Cerebellar nuclear complex (tissue), 1 donor: ENCODE measurements at places on chromosomes 12 and 14.

DNA sequence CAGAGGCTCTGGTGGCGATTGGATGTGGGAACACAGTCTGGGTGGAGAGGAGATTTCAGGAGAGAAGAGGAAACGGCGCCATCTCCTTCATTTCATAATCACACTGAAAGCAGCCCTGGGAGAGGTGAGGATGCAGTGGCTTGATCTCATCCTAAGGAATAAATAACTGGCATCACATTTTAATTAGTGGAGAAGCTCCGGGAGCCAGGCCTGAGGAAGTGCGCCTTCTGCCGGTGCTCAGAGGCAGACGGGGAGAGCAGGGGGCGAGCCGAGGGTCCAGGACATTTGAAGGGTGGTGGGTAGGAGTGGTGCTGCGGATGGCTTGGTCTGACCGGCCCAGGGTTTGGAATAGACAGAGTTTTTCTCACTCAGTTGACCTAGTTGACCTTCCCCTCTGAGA, 265.0 kb downstream of the CACNA1C start:
- DNase-seq, result no peak

DNA sequence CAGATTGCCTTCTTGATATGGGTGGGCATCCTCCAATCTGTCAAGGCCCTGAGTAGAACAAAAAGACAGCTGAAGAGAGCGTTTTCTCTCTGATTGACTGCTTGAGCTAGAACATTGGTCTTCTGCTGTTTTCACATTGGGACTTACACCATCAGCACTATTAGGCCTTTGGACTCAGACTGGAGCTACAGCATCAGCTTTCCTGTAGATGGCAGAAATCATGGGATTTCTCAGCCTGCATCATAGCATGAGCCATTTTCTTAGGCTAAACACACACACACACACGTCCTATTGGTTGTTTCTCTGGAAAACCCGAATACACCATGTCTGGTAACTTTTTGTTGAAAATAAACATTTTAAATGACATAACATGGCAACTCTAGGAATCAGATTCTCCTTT, 15.8 kb upstream of the PPM1A start:
- DNase-seq, result no peak

DNA sequence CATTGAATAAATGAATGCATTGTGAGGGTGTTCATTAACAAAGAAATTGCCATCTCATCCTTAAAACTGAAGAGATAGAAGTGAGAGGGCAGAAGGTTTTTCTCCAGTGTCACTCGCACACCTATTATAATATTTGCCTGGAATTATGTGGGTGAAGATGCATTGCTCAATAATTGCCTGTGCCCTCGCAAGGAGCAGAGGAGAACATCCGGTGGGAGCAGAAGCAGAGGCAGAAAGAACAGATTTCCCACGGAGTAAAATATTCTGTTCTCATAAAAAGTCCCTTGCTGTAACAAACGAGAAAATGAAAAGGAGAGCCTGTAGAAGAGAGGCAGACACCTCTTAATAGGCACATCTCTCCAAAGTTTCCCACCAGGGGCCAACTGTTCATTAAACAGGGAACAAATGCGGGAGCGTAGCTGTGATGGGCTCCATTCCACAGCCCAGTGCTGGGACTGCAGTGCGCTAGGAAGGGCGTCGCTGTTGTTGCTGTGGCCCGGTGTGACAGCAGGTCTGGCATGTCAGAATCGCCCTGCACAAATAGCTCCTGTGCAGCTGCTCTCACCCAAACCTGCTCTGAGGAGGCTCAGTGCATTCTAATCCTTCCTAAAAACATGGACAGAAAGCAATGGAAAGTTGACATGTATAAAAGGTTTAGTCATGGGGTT, 359.8 kb downstream of the APAF1 start:
- peak; percentile 30 for DNase-seq

GRCh38 chr14:90444077-90444696, 47.4 kb downstream of the CALM1 start:
- no peak for DNase-seq

DNA sequence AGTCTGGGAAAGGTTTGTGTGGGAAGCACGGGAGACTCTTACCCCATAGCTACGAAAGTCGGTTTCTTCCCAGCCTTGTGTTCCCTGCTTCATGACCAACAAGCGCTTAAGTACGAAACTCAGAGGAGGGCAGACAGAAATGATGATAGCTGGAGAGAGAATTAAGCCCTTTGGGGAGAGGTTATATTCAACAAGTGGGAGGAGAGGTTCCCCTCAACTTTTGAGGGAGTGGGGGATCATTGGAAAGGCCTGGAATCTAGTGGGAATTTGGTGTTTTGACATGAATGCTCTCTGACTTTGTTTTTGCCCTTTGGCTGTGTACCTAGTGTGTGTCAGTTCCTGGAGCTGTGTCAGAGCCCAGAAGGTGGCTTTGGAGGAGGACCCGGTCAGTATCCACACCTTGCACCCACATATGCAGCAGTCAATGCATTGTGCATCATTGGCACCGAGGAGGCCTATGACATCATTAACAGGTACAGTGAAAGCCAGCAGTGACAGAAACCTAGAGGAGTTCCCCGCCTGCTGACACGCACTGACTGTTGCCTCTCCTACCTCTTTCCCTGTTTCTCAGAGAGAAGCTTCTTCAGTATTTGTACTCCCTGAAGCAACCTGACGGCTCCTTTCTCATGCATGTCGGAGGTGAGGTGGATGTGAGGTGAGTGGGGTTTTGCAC, 40.6 kb downstream of the FNTB start:
- DNase-seq, result no peak

DNA sequence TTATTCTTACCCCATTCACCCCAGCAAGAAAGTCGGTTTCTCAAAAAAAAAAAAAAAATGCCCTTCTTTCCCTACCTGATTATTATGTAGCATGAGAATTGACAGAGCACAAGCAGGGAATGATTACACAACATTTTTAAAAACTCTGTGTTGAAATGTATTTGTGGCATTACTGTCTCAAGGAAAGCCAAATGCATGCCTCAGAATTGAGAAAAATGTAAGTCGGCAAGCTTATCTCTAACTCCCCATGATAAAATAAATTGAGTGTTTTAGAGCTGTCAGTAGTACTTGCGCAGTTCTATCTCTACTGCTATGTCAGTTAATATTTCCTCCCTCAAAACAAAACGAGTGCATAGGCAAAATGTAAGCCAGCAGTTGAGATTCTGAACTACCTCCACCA, 25.7 kb downstream of the ANO4 start:
- no peak for DNase-seq

- DNase-seq, result no peak
Observed at GRCh38 chr12:12266389-12266872, 413 bp downstream of the LRP6 start.

GRCh38 chr12:104974626-104975290, 11.4 kb upstream of the NOPCHAP1 start:
- DNase-seq, result no peak

DNA sequence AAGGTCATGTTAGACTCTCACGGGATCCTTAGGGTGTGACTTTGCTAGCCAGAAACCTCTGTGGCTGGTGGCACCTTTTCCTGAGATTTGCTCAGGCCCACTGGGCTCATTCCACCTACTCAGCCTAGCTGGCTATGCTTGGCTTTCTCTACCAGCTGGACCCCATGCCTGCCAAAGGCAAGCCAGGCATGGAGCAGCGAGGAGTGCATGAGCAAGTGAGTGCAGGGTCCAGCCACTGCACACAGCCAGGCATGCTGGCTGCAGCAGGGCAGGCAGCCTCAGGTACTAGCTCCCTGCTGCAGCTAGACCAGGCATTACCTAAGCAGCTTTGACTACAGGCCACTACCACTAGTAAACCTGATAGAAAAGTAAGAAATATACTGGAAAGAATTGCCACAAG, 29.7 kb upstream of the PAPLN start:
- no peak for DNase-seq

DNA sequence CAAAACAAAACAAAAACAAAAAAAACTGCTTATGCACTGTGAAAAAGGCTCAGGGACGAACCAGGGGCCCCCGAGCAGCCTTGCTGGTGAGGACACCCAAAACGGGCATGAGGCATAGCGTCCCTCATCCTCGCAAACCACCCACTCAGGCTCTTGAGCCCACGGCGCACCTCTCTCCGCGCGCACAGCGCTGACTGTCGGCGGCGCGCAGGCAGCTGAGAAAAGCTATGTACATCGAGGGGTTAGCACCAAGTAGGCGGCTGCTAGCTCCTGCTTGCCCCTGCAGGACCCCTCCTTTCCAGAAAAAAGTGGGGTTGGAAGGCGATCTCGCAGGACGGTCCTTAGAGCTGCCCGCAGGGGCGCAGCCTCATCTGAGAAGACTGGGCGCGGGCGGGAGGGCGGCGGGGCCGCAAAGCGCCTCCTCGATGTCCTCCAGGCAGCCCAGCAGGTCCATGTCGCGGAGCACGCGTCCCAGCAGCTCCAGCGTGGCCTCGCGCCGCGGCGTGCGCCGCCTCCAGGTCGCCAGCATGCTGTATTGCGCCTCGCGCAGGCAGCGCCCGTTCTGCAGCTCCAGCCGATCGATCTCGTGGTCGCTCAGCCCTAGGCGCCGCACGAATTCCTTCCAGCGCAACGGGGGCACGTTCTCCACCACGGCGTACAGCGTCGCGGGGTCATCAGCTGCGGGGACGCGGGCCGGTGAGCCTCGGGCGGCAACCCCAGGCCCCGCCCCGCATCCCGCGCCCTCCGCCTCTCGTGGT, 12.8 kb downstream of the TNFRSF1A start:
- no peak for DNase-seq

- no peak for DNase-seq
Observed at GRCh38 chr14:83566567-83566966, 1963.4 kb upstream of the FLRT2 start.

- no peak for DNase-seq
Observed at GRCh38 chr14:92733007-92733406, 15.4 kb downstream of the LGMN start.

DNA sequence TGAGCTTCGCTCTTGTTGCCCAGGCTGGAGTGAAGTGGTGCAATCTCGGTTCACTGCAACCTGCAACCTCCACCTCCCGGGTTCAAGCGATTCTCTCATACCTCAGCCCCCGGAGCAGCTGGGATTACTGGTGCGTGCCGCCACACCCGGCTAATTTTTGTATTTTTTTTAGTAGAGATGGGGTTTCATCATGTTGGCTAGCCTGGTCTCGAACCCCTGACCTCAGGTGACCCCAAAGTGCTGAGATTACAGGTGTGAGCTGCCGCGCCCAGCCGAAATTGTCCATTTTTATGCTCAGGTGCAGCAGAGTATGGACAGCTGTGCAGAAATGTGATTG, 19.2 kb upstream of the CYP46A1 start:
- no peak for DNase-seq

GRCh38 chr14:62315631-62316030, 553.4 kb downstream of the SNAPC1 start:
- no peak for DNase-seq

DNA sequence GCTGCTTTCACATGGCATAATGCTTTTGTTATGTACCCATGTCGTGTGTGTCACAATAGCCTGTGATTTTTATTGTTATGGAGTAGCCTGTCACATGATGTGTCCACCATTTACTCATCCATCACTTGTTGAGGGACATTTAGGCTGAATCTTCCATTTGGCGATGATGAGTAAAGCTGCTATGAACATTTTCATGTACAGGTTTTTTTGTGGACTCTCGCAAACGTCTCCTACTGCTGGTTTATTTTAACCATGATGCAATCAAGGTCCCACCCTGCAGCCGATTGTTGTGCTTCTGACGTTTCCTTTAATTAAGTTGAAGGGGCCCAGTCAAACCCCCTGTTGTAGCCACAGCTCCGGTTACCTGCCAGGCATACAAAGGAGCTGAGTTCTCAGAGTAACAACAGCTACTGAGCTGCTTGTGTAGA, 63.2 kb downstream of the ZNF664 start:
- no peak for DNase-seq

- no peak for DNase-seq
Observed at GRCh38 chr12:33634544-33634943, 194.9 kb upstream of the SYT10 start.

DNA sequence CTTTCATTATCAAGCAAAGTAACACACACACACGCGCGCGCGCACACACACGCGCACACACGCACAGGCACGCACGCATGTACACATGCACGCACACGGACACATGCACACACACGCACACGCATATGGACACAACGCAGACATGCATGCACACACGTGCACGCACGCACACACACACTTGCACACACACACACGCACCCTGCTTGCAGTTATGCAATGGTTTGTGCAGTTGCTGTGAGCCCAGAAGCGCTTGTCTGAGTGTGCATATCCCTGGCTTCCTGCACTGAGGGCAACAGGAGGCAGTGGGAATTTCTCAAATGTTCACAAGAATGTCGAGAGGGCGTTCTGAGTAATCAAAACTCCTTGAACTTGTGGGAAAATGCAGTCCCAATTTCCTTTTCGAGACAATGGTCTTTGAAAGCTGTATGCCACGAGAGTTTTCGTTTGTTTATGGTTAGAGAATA, 41.6 kb downstream of the NFKBIA start:
- DNase-seq, result no peak

GRCh38 chr14:51682411-51682810, 30.7 kb downstream of the FRMD6 start:
- no peak for DNase-seq

- no peak for DNase-seq
Observed at GRCh38 chr12:29309320-29309902, 71.6 kb downstream of the ERGIC2 start.

DNA sequence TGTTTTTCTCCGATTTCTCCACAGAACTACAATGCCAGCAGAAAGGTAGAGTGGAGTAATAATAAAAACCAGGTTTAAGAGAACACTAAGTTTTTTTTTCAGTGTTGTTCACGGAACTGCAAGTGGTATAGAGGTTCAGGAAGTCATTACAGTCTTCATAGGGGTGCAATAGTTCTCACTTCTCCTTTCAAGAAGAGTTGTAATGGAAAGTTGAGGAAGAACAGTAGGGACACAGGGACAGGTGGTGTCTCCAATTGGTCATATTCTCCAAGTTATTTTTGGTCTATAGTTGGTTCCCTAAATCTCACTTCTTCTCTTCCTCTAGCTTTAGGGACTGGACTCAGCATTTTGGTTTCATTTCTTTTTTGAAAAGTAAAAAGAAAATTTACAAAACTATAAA, 894.0 kb downstream of the NRXN3 start:
- DNase-seq, result no peak

DNA sequence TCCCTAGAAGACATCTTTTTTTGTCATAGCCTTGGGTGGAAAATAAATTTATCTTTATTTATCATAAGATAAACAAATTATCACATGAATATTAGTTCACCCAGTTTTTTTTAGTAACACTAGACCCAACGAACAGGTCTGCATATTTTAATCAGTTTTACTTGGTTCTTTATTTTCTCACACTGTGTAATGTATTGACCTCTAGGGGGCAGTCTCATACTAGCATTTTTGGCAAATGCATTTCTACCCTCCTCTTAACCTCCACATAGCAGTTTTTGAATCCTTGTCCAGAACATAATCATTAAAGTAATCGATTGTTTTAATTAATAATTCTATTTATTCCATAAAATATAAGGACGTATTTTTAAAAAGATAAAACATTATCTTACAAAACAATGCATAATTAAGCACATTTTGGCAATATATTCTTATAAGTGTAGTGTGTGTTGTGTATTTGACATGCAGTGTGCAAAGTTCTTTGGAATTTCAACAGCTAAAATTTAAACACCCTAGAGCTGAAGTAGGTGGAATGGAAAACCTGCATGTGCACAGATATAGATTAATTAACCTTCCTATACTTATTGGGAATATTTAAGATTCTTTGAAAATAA, 31.6 kb upstream of the PTPRQ start:
- peak; percentile 23 for DNase-seq
